Heart right ventricle (tissue), 16 donors: ENCODE measurements at places on chromosomes 11 and 22. TPM values are rescaled to one million over a fixed set of nuclear protein-coding genes. Genes with fewer than 3 reads are reported as not detected.

The CACNA1I gene
- total RNA-seq: 0.05 TPM

The OR8G1 gene
- total RNA-seq: not detected

The GAL gene
- not detected for total RNA-seq

- H3K36me3 ChIP-seq: no peaks in the 10 kb centered on the region
- DNase-seq: no peak
- no peak overlapping the region for H3K27ac ChIP-seq
Observed at GRCh38 chr22:48318173-48318572, 1509.5 kb downstream of the BRD1 start.

The GTF2H1 gene
- total RNA-seq: 27.9 TPM

- no peaks in the 10 kb centered on the region for H3K4me1 ChIP-seq
- no peaks in the 10 kb centered on the region for H3K36me3 ChIP-seq
- DNase-seq: no peak
- H3K4me3 ChIP-seq: no peak overlapping the region
- H3K27me3 ChIP-seq: no peaks in the 10 kb centered on the region
- H3K27ac ChIP-seq: no peak overlapping the region
Observed at GRCh38 chr11:5931061-5931460, 11.0 kb upstream of the OR56A3 start.

- no peak overlapping the region for H3K27ac ChIP-seq
- no peak overlapping the region for H3K4me3 ChIP-seq
- peaks cover 14% of the 10 kb centered on the region for H3K27me3 ChIP-seq
- H3K36me3 ChIP-seq: no peaks in the 10 kb centered on the region
- no peaks in the 10 kb centered on the region for H3K4me1 ChIP-seq
Observed at GRCh38 chr22:38437416-38437815, 17.6 kb downstream of the KCNJ4 start.

GRCh38 chr22:43819931-43820640, 8.0 kb upstream of the EFCAB6 start:
- H3K27me3 ChIP-seq: peaks cover 5% of the 10 kb centered on the region
- H3K27ac ChIP-seq: no peak overlapping the region
- no peak for DNase-seq
- no peak overlapping the region for H3K4me3 ChIP-seq

GRCh38 chr11:75024068-75024449, 35.3 kb downstream of the NEU3 start:
- H3K27me3 ChIP-seq: no peaks in the 10 kb centered on the region
- DNase-seq: no peak
- no peaks in the 10 kb centered on the region for H3K4me1 ChIP-seq
- H3K36me3 ChIP-seq: no peaks in the 10 kb centered on the region
- no peak overlapping the region for H3K4me3 ChIP-seq

The IGSF22 gene
- not detected for total RNA-seq

GRCh38 chr11:43963279-43963620, 20.8 kb downstream of the C11orf96 start:
- H3K36me3 ChIP-seq: no peaks in the 10 kb centered on the region
- DNase-seq: no peak
- peaks cover 10% of the 10 kb centered on the region for H3K4me1 ChIP-seq
- no peak overlapping the region for H3K4me3 ChIP-seq
- H3K27ac ChIP-seq: no peak overlapping the region

DNA sequence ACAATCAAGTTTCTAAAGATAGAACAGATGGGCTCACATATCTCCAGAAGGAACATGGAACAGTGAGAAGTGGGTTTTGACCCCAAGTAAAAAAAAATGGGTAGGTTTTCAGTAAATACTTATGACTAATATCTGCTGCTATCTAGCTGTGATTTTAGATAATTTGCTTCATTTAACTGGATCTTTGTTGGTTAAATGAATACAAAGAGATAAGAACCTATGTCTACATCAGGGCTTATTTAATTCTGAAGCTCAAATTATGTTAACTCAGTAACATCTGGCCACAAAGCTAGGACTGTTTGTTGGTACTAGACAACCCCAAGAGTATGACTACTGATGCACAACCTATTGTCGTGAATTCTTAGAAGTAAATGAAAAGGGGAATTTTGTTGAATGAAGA, 144.4 kb upstream of the SESN3 start:
- no peaks in the 10 kb centered on the region for H3K36me3 ChIP-seq
- no peak for DNase-seq
- no peak overlapping the region for H3K27ac ChIP-seq
- no peak overlapping the region for H3K4me3 ChIP-seq
- H3K27me3 ChIP-seq: no peaks in the 10 kb centered on the region

- H3K27ac ChIP-seq: no peak overlapping the region
- no peak overlapping the region for H3K4me3 ChIP-seq
- H3K36me3 ChIP-seq: no peaks in the 10 kb centered on the region
- no peaks in the 10 kb centered on the region for H3K27me3 ChIP-seq
- peaks cover 98% of the 10 kb centered on the region for H3K4me1 ChIP-seq
Observed at GRCh38 chr11:68504432-68505066, 44.0 kb downstream of the PPP6R3 start.

DNA sequence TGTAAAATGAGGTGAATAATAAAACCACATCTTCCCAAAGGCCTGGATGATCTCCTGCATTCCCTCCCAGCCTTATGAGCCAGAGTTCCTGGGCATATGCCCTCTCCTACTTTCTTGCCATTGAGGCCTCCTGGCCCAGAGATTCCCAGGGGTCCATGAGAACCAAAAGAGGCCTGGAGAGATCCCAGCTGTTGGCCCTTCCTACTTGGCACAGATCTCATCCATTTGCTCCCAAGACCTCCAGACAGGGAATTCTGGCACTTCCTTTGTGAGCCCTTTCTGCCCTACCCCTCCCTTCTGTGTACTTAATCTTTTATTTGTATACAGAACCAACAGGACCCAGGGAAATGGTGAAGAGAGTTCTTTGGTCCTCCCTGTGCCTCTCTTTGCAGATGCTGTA, 21.4 kb downstream of the POU2F3 start:
- H3K4me3 ChIP-seq: no peak overlapping the region
- peaks cover 22% of the 10 kb centered on the region for H3K27me3 ChIP-seq
- H3K4me1 ChIP-seq: no peaks in the 10 kb centered on the region
- no peak for DNase-seq

- no peaks in the 10 kb centered on the region for H3K27me3 ChIP-seq
- H3K4me3 ChIP-seq: no peak overlapping the region
- H3K36me3 ChIP-seq: no peaks in the 10 kb centered on the region
- H3K4me1 ChIP-seq: no peaks in the 10 kb centered on the region
Observed at GRCh38 chr22:40904101-40904500, 42.2 kb upstream of the DNAJB7 start.

- no peak overlapping the region for H3K27ac ChIP-seq
- H3K4me1 ChIP-seq: no peaks in the 10 kb centered on the region
- no peak for DNase-seq
- H3K27me3 ChIP-seq: no peaks in the 10 kb centered on the region
- H3K36me3 ChIP-seq: no peaks in the 10 kb centered on the region
Observed at GRCh38 chr11:78696177-78696576, 121.5 kb upstream of the NARS2 start.

- H3K27me3 ChIP-seq: no peaks in the 10 kb centered on the region
- DNase-seq: no peak
- peaks cover 7% of the 10 kb centered on the region for H3K36me3 ChIP-seq
- H3K4me3 ChIP-seq: no peak overlapping the region
Observed at GRCh38 chr22:45775569-45776312, 104.1 kb downstream of the ATXN10 start.

DNA sequence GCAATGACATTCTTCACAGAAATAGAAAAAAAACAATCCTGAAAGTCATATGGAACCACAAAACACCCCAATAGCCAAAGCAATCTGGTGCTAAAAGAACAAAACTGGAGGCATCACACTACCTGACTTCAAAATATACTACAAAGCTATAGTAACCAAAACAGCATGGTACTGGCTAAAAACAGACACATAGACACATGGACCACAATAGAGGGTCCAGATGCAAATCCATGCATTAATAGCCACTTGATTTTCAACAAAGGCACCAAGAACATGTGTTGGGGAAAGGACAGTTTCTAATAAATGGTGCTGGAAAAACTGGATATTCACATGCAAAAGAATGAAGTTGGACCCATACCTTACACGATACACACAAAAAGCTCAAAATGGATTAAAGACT, 27.9 kb upstream of the SMIM38 start:
- H3K4me3 ChIP-seq: no peak overlapping the region
- no peak overlapping the region for H3K27ac ChIP-seq
- H3K27me3 ChIP-seq: no peaks in the 10 kb centered on the region
- DNase-seq: no peak
- H3K4me1 ChIP-seq: peaks cover 29% of the 10 kb centered on the region
- H3K36me3 ChIP-seq: no peaks in the 10 kb centered on the region

DNA sequence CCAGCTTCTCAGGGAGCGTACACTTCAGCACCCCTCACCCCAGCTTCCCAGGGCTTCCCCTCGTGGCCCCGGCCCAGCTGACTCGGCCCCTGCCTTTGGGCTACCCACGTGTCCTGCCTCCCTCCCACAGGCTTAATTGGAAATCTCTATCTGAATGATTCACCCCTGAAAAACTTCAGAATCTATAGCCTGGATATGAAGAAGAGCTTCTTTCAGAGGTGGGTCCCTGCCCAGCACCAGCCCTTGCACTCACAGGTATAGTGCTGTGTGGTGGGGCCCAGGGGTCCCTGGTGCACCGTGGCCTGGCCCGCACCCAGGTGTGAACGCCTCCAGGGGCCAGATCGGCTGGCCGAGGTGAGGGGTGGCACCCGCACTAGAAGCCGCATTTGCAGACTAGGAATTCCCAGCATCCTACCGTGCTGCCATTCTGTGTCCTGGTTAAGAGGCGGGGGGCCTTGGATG, 38.4 kb downstream of the B3GAT1 start:
- DNase-seq: no peak
- peaks cover 22% of the 10 kb centered on the region for H3K27me3 ChIP-seq
- H3K27ac ChIP-seq: no peak overlapping the region

GRCh38 chr11:20327377-20327935, 36.1 kb upstream of the HTATIP2 start:
- H3K4me3 ChIP-seq: no peak overlapping the region
- no peaks in the 10 kb centered on the region for H3K27me3 ChIP-seq

DNA sequence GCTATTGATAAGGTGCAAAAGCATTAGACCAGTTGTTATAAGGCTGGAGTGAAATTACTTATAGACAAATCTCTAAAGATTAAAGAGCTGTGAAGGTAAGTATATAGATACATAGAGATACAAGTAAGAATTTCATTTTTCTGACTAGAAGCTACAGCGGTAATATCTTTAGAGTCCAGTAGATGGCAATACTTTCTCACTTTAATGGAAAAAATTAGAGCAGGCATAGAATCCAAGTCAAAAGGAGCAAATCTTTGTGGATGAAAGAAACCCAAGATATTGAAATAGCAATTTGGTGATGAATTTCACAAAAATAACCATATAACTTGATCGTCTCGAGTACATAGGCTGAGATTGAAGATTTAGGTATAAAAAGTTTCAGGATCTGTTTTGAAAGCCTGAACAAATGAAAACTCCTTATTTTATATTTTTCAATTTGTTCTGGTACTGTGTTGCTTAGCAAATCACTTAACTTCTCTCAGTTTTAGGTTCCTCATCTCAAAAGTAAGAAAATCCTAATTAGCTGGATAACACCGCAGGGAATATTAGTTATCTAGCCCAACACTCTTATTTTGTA, 81.9 kb downstream of the UVRAG start:
- peaks cover 18% of the 10 kb centered on the region for H3K4me1 ChIP-seq
- H3K36me3 ChIP-seq: no peaks in the 10 kb centered on the region
- no peaks in the 10 kb centered on the region for H3K27me3 ChIP-seq
- H3K27ac ChIP-seq: no peak overlapping the region

The RABL2B gene
- 7.0 TPM for total RNA-seq

The CARD18 gene
- not detected for total RNA-seq

- no peak overlapping the region for H3K27ac ChIP-seq
- H3K4me1 ChIP-seq: no peaks in the 10 kb centered on the region
- peaks cover 2% of the 10 kb centered on the region for H3K27me3 ChIP-seq
- H3K36me3 ChIP-seq: no peaks in the 10 kb centered on the region
Observed at GRCh38 chr22:48402591-48403031, 1425.1 kb downstream of the BRD1 start.

The C22orf15 gene
- not detected for total RNA-seq

- no peaks in the 10 kb centered on the region for H3K4me1 ChIP-seq
- no peak overlapping the region for H3K27ac ChIP-seq
- H3K36me3 ChIP-seq: no peaks in the 10 kb centered on the region
- no peaks in the 10 kb centered on the region for H3K27me3 ChIP-seq
- H3K4me3 ChIP-seq: no peak overlapping the region
Observed at GRCh38 chr11:128934351-128934750, 8.3 kb downstream of the TP53AIP1 start.

DNA sequence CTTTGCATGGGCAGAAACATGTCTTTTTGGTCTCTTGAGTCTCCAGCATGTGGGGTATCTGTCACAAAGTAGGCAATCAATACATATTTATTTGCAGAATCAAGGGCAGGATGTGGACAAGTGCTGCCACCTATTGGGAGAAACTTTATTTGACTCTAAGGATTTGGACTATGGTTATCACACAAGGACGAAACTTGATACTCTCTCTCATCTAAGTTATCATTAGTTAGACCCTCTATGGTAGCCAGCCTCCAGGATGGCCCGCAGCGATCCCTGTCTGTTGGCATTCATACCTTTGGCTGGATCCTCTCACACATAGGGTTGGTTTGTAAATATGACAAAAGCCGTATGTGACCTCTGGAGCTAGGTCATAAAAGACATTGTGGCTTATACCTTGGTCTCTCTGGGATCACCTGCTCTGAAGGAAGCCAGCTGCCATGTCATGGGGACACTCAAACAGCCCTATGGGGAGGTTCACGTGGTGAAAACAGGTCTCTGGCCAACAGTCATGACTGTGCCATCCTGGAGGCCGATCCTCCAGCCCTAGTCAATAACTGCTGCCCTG, 1.1 kb upstream of the FBXO7 start:
- peak overlapping the region; percentile 89 for H3K4me3 ChIP-seq
- H3K27me3 ChIP-seq: no peaks in the 10 kb centered on the region
- H3K27ac ChIP-seq: peak overlapping the region; percentile 100
- peak; percentile 14 for DNase-seq

GRCh38 chr11:3224401-3225057, 5.9 kb upstream of the MRGPRG start:
- no peak overlapping the region for H3K4me3 ChIP-seq
- no peak overlapping the region for H3K27ac ChIP-seq
- peaks cover 63% of the 10 kb centered on the region for H3K27me3 ChIP-seq
- no peaks in the 10 kb centered on the region for H3K4me1 ChIP-seq
- DNase-seq: peak; percentile 6

DNA sequence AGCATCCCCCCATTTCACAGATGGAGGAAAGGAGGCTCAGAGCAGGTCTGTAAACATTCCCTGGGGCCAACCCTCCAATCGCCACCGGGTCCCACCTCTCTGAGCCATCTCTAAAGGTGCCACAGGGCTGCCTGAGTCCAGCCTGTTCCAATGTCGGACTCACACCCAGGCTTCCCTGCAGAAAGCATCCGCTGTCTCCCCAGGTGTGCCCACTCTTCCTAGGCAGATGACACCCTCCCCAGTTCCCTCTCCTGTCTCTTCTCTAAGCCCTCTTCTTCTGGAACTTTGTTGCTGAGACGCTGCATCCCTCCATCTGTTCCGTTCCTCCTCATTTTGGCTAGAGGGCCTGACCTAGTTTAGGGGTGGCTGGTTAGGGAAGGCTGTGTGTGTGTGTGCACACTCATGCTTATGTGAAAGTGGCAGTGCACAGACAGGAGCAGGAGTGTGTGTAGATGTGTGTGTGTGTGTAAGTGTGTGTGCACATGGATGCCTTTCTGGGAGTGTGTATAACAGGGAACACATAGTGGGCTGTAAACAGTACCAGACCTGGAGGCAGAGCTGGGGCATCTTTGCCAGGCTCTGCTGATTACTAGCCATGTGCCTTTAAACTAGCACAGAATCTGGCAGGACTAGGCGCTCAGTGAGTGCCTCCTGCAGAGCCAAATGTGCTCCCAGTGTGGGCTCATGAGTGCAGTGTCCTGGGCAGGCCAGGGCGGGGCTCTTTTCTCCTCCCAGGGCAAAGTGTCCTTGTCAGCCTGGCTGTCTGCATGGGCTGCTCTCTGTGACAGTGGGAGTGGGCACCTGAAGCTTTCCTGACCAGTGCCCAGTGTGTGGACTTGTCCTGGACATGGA, 77.3 kb upstream of the NECTIN1 start:
- peaks cover 7% of the 10 kb centered on the region for H3K4me1 ChIP-seq
- H3K4me3 ChIP-seq: no peak overlapping the region

The PNPLA5 gene
- total RNA-seq: not detected
